ENCODE measurements at places on chromosomes 6 and 20. TPM values are rescaled to one million over a fixed set of nuclear protein-coding genes. Genes with fewer than 3 reads are reported as not detected.

GRCh38 chr20:14561741-14562221 is 224.4 kb upstream of the FLRT3 start:
- DNase-seq = no peak

DNA sequence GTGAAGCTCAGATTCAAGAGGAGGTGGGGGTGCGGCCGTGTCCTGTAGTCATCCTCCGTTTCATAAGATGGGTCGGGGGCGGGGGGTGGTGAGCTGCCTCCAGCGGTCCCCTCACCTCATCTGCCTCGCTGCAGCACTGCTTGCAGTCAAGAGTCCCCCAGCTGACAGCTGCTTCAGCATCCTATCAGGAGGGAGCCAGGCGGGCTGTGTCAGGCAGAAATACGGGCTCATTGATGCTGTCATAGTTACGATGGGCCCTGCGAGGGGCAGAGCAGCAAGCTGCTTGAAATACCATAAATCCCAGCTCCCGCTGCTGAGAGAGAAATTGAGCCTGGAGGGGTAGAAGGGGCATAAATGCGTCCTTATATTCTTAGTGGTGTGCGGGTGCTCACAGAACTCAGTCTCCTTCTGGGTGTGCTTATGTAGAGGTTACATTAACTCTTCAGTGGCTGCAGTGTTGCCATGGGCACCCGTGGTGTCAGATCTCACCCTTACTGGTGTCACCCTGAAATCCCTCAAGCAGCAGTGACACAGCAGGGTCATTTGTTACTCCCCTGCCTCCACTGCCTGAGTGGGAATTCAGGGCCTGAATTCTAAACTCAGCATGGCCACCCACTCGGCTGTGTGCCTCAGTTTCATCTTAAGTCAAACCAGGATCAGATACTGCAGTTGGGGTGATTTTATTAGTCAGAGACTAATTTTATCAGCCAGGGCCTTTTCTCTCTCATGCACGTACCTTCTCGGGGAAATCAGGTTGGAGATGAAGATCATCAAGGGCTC is 21.8 kb downstream of the CCDC167 start:
- no peak for DNase-seq

DNA sequence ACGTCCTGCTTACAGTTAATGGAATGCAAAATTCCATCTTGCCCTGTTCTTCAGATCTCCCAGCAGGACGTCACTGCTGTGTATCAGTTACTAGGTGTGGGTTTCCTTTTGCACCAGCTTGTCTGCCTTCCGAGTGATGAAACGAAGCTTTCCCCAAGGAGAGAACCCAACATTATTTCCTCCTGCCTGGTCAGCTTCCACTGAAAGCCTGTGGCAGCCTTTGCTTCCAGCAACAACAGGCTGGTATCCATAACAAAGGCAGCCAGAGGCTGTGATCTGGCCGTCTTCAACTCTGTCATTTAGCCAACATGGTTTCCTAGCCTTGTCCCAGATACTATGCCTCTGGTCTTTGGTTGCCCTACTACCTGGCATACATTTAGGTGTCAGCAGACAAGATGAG is 78.9 kb upstream of the HEY2 start:
- no peak for DNase-seq

GRCh38 chr6:4512051-4512471 is 264.1 kb upstream of the CDYL start:
- no peak for DNase-seq

OPRL1 gene
- total RNA-seq = 2.7 TPM

ABHD12 gene
- 35.1 TPM for total RNA-seq

Data from dermis microvascular lymphatic vessel endothelial cell (primary cell).